Chondrocyte (in vitro differentiated cells): ENCODE measurements at places on chromosomes 12 and 14. TPM values are rescaled to one million over a fixed set of nuclear protein-coding genes. Genes with fewer than 3 reads are reported as not detected.
A peak's percentile ranks its signal among the peaks of the same experiment; 100 is the strongest.

- H3K4me3 ChIP-seq, result no peak overlapping the region
- H3K27ac ChIP-seq, result peak overlapping the region; percentile 32
- peaks cover 3% of the 10 kb centered on the region for H3K36me3 ChIP-seq
- no peak for DNase-seq
Observed at GRCh38 chr12:50948798-50949197, 3.5 kb upstream of the HIGD1C start.

DNA sequence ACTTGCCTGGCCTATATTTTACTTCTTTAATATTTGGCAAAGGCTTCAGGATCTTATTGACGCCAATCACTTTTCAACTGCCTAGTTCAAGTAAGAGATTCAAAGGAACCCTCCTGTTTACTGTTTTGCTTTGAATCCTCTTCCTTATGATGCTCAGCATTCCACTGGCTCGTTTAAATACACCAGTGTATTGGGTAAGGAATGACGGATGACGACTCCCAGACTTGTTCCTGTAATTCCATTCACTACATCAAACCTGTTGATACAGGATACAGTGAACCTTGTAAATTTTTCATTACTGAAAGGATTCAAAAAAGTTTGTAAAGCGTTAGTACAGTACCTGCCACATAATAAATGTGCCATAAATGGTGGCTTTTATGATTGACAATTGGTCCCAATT, 1.7 kb upstream of the SYCP3 start:
- no peak overlapping the region for H3K4me3 ChIP-seq
- H3K36me3 ChIP-seq, result peaks cover 18% of the 10 kb centered on the region
- H3K27me3 ChIP-seq, result no peaks in the 10 kb centered on the region
- no peak overlapping the region for H3K27ac ChIP-seq

DNA sequence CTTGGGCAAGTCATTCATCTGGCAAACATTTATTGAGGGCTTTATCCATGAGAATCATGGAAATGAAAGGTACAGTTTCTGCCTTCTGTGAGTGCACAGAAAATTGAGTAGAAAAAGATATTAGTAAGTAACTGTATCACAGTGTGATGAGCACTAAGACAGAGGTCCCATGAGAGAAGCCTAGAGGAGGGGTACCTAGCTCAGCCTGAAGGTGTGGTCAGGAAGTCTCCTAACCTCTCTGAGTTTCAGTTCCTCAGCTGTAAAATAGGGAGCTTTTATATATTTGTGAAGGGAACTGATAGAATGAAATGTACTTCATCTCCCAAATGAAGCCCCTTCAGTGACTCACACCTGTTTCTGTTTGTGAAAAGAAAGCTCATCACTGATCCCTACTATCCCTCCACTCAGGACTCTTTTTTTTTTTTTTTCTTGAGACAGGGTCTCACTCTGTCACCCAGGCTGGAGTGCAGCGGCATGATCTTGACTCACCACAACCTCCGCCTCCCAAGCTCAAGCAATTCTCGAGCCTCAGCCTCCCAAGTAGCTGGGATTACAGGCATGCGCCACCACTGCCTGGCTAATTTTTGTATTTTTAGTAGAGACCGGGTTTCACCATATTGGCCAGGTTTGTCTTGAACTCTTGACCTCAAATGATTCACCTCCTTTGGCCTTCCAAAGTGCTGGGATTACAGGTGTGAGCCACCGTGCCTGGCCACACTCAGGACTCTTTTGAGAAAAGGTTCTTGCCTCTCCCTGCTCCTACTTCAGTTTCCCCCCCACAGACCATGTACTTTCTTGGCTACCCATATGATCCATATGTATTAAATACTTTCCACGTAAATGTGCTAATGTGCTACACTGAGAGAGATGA, 93.7 kb upstream of the FUT8 start:
- H3K4me3 ChIP-seq, result no peak overlapping the region
- peaks cover 3% of the 10 kb centered on the region for H3K4me1 ChIP-seq
- no peak overlapping the region for H3K27ac ChIP-seq
- H3K36me3 ChIP-seq, result no peaks in the 10 kb centered on the region
- no peak for DNase-seq

Gene TMEM119
- total RNA-seq, result 46.7 to 122 TPM (median 48.3 TPM) in 3 replicates

DNA sequence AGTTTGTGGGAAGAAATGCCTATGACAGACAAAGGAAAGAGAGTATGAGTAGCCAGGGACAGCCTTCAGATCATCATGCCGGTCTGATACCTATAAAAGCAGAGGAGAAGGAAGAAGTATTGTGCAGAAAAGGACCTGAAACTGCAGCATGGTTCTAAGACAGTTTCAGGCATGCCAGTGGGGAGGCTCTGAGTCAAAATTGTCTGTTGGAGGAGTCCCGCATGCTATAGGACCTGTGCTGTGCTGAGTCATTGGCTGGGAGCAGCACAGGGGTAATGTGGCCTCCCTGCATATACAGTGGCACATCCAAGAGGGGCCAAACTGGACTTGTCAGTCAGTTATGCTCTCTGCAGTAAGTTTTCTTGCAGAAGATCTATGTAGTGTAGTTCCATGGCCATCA, 40.7 kb downstream of the NEUROD4 start:
- no peak overlapping the region for H3K27ac ChIP-seq
- no peak overlapping the region for H3K4me3 ChIP-seq
- peaks cover 42% of the 10 kb centered on the region for H3K27me3 ChIP-seq
- no peak for DNase-seq
- no peaks in the 10 kb centered on the region for H3K36me3 ChIP-seq

Gene TCL1B
- total RNA-seq, result not detected in 3 replicates

DNA sequence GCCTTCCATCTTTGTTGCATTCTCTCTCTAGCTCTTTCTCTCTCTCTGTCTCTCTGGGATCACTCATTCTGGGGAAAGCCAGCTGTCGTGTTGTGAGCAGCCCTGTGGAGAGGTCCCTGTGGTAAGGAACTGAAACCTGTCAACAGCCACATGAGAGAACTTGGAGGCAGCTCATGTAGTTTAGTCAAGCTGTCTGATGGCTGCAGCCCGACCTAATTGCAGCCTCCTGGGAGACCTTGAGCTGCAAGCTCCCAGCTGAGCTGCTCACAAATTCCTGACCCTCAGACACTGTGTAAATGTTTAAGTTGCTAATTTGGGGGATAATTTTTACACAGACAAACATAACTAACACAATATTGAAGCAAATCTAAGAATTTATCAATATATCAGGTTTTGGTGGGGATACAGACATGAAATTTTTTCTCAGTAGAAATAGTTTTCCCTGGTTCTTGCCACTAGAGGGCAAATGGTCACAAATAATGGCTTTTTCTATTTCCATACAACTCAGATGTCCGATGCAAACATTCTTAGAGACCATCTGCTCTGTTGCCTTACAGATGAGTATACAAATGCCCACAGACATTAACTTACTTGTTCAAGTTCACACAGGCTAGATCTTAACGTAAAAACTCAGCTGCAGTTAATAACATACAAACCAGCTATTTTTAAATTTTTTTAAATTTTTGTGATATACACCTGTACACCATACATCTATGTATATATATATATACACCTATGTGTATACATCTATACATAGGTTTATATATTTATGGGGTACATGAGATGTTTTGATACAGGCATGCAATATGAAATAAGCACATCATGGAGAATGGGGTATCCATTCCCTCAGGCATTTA, 15.5 kb upstream of the KRR1 start:
- no peaks in the 10 kb centered on the region for H3K27me3 ChIP-seq
- no peak overlapping the region for H3K27ac ChIP-seq
- no peak for DNase-seq
- H3K4me1 ChIP-seq, result peaks cover 6% of the 10 kb centered on the region

Gene PRDM4
- total RNA-seq, result 19.6 to 23.1 TPM (median 22.5 TPM) in 3 replicates

DNA sequence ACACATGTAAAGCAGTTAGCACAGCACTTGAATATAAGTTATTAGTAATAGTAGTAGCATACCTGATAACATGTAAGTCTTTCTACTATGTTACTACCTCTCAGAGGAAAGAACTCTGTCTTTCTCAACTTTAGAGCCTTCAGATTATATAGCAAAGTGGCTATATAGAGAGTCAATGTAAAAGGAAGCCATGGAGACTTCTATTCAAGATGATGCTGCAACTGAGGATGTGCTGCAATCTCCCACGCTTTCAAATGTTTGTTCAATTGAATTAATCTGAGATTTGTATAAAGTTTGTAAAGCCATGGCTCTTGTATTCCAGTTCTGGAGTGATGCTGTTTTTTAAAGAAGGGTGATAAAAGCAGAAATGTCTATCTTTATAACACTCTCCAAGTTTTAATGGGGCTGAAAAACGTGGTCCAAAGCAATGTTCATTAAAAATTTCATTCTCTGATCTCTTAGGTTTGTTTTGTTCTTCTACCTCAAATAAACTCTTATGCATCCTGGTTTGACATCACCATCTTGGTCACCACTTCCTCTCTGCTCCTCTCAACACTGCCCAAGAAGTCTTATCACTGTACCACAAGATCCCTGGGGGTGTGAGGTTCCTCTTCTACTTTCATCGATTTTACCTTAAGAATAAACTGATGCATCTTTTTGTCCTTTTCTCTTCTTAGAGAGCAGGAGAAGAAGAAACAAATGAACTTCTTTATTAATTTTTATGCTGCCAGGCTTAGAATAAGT, 40.6 kb downstream of the C12orf42 start:
- no peak overlapping the region for H3K27ac ChIP-seq
- no peak for DNase-seq

Gene TPH2
- not detected in 3 replicates for total RNA-seq

GRCh38 chr14:22010545-22011252, 337.1 kb upstream of the OR4E1 start:
- no peak overlapping the region for H3K27ac ChIP-seq
- DNase-seq, result no peak
- H3K4me3 ChIP-seq, result no peak overlapping the region
- no peaks in the 10 kb centered on the region for H3K36me3 ChIP-seq

- no peaks in the 10 kb centered on the region for H3K36me3 ChIP-seq
- H3K27me3 ChIP-seq, result no peaks in the 10 kb centered on the region
- no peak overlapping the region for H3K4me3 ChIP-seq
- no peak for DNase-seq
- peak overlapping the region; percentile 77 for H3K27ac ChIP-seq
Observed at GRCh38 chr14:34081101-34081575, 130.3 kb upstream of the EGLN3 start.

DNA sequence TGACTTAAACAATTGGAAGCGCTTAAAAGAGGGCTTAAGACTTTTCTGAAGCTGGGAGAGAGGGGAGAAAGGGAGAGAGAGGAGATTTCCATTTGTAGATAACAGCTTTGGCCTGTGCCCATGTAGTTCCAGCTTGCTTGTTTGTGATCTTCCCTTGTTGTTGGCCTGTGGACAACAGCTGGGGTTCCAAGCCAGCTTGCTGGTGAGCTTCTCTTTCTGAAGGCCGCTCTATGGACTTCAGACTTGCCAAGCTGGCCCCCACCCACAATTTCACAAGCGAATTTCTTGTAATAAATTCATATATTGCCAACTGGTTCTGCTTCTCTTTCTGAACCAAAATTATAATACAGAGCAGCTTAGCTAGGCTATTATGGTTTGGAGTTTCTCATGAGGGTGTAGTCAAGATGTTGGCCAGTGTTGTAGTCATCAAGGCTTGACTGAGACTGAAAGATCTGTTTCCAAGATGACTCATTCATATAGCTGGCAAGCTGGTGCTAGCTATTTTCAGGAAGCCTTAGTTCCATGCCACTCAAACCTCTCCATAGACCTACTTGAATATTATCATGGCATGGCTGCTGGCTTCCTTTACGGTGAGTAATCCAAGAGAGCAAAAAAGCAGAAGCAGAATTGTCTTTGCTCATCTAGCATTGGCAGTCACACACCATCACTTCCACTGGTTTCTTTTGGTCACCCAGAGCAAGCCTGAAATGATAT, 89.4 kb downstream of the ATP23 start:
- DNase-seq, result no peak
- H3K4me1 ChIP-seq, result peaks cover 11% of the 10 kb centered on the region
- no peak overlapping the region for H3K4me3 ChIP-seq
- no peaks in the 10 kb centered on the region for H3K27me3 ChIP-seq
- H3K36me3 ChIP-seq, result no peaks in the 10 kb centered on the region

GRCh38 chr14:101179691-101180211, 276.2 kb upstream of the RTL1 start:
- no peak overlapping the region for H3K4me3 ChIP-seq
- peaks cover 4% of the 10 kb centered on the region for H3K27me3 ChIP-seq
- H3K36me3 ChIP-seq, result peaks cover 2% of the 10 kb centered on the region

GRCh38 chr12:123114304-123115083, 36.4 kb downstream of the PITPNM2 start:
- H3K27ac ChIP-seq, result peak overlapping the region; percentile 66
- H3K4me1 ChIP-seq, result peaks cover 48% of the 10 kb centered on the region
- H3K4me3 ChIP-seq, result no peak overlapping the region
- H3K36me3 ChIP-seq, result no peaks in the 10 kb centered on the region
- DNase-seq, result no peak

DNA sequence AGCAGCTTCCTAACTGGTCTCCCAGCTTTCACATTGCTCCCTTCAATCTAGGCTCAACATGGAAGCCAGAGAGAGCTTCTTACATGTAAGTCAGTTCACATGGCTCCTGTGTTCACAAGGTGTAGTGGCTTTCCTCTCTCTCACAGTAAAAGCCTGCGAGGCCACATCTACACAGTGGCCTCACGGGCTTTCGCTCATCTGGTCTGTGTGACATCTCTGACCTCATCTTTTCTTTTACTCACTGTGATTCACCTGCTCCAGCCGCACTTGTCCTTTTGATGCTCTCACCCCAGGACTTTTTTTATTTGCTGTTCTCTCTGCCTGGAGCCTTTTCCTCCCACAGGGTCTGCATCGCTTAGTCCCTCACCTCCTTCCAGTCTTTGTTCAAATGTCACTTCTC, 122.1 kb downstream of the SLC5A8 start:
- peaks cover 10% of the 10 kb centered on the region for H3K4me1 ChIP-seq
- DNase-seq, result no peak
- H3K36me3 ChIP-seq, result no peaks in the 10 kb centered on the region
- no peak overlapping the region for H3K4me3 ChIP-seq

- no peaks in the 10 kb centered on the region for H3K36me3 ChIP-seq
- no peak for DNase-seq
- H3K27me3 ChIP-seq, result peaks cover 14% of the 10 kb centered on the region
Observed at GRCh38 chr14:70013271-70013873, 134.2 kb downstream of the SMOC1 start.

DNA sequence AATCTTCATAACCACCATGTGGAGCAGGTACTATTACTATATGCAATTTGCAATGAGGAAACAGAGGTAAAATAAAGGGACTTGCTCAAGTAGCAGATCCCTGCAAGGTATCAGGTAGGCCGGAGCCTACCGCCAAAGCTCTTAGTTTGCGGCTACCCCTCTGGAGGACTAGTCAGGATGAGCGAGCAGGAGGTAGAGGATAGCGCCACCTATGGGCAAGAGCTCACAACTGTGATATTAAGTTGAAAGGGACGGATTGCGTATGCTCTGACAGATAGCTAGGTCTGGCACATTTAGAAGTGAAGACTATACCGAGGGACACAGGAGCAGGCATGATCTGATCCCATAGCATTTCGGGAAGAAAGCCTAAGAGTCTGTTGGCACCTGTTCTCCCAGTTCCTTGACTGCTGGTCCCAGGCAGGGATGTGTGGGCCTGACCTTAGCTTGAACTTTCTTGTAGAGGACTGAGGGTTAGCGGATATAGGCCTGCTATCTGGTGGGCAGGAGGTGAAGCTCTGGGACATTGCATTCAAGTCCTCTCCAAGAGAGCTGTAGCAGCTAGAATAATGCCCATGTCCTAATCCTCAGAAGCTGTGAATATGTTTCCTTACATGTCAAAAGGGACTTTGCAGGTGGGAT, 48.0 kb downstream of the SLC17A8 start:
- H3K4me3 ChIP-seq, result no peak overlapping the region
- no peak overlapping the region for H3K27ac ChIP-seq
- DNase-seq, result no peak
- peaks cover 7% of the 10 kb centered on the region for H3K27me3 ChIP-seq

Gene RNU6-7
- total RNA-seq, result not detected in 3 replicates

Gene SCARB1
- 20.1 to 30.0 TPM (median 20.4 TPM) in 3 replicates for total RNA-seq
